AML-193 (cell line): ENCODE measurements at places on chromosomes 3 and 15.

GRCh38 chr15:72774696-72775383 is 8.7 kb downstream of the ADPGK start:
- peak; percentile 29 for DNase-seq

DNA sequence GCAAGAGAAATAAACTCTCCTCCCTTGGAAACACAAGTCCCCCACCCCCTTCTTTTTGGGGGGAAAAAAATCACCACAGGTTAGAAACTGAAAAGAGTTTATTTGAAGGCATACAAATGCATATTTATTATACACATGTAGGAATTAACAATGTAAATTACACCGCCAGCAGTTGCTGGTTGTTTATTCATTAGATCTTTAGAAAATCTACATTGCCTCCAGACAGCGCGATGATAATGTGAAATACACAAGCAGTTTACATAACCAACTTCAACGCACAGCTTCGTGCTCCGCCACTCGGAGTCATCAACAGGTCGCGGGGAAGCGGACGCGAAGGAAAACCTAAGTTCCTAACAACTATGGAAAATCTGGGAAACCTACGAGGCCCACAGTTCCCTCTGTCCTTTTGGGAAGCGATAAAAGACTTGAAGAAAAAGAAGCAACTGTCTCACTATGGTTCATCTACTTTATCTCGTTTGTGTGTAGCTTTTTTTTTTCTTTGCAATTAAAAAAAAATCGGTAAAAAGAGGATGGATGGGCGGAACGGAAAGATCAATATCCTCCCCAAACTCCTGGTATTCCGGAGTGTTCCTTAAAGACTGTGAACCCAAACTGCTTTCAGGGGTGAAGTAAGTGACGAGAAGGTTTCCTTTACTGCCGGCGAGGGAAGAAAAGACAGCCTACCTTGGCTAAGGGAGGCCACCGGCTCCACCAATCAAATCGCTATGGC is 8.4 kb upstream of the FOXB1 start:
- no peak for DNase-seq

- DNase-seq = no peak
Observed at GRCh38 chr3:65005486-65005885, 317.7 kb upstream of the ADAMTS9 start.

DNA sequence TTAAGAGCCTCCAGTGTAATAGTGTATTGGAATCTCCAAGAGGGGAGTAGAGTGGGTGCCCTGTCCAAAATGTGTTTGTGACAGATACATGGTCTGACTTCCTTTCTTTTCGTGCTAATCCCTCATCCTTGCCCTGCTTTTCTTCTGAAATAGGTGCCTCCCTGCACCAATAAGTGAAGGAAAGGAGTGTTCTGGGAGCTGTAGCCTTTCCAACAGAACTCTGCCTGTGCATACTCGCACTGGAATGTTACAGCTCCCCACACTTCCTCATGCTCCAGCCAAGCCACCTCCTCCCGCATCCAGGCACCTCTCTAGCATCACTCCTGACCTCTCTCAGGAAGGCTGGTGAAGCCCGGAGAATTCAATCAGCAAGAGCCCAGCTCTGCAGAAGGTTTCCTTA is 478.0 kb downstream of the GABRG3 start:
- DNase-seq = no peak

- no peak for DNase-seq
Observed at GRCh38 chr3:30924763-30925162, 30.3 kb upstream of the GADL1 start.

DNA sequence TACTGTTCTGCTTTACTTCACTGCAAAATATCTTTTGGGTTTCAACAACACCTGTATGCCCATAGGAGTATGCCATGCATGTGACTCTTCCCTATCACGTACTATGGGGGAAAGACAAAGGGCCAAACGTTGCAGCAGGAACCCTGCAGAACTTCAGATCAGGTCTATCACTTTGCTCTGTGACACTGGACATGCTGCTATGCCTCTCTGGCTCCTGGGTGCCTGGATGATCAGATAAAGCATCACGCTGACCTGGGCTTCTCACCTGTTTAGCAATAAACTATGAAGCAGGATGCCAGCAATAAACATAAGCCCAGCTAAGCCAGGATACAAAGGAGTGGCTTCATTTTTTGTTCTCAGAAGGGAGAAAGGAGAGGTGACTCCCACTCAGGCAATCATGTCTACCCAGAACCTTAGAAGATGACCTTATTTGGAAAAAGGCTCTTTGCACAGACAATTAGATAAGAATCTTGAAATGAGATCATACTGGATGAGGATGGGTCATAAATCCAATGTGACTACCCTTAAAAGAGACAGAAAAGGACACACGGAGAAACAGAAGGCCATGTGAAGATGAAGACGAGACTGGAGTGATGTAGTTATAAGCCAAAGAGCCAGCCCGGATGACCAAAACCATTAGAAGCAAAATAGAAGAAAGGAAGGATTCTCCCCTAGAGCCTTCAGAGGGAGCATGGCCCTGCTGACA is 19.3 kb downstream of the POMGNT2 start:
- DNase-seq = no peak

GRCh38 chr3:94524102-94524919 is 461.4 kb downstream of the NSUN3 start:
- no peak for DNase-seq

DNA sequence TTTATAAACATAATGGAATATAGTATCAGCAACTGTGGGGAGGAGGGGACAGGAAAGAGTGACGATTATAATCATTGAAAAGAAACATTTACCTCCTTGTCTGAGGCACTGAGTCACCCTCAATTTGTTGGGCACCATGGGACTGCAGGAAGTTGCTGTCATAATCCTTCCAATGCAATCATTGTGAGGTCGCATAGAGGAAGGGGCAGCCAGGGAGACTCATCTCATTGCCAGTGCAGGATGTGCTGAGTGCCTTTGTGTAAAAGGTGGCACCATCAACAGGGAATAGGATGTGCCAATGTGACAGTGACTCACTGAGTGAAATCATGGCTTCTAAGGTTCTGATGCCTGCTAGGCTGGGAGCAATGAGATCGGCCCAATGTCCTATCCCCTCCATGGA is 300.4 kb upstream of the ADAMTS9 start:
- DNase-seq = no peak

GRCh38 chr15:71496336-71496955 is 313.9 kb upstream of the NR2E3 start:
- no peak for DNase-seq

DNA sequence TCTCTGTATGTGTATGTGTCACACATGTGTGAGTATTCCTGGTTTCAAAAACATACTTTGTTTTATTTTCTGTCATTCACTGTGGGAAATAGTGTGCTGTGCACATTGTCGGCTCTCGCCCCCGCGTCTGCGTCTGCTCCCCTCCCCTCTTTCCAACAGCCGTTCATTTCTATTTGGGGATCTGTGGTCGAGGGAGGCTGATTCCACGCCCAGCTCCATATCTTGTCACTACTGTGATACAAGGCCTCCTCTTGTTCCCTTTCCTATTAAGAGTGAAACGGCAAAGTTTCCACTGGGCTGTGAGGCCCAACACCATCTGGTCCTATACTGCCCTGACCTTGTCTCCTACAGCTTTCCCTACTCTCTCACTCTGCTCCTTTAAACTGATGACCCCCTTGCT is 172.5 kb upstream of the LRIG1 start:
- DNase-seq = no peak

- DNase-seq = no peak
Observed at GRCh38 chr15:101156061-101156460, 95.8 kb downstream of the CHSY1 start.

DNA sequence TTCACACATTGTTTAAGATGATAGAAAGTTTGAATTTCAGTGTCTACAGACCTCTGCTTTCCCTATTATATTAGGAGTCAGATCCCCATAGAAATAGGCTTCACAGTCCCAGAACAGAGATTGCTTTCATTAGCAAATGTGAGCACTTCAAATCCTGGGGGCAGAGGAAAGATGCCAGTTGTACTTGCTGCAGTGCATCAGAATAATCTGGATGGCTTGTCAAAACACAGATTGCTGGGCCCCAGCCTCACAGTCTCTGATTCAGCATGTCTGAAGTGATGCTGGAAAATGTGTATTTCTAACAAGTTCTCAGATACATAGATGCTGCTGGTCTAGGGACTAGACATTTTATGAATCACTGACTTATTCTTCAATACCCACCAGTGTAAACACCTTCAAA is 375.2 kb downstream of the FGF12 start:
- DNase-seq = no peak

DNA sequence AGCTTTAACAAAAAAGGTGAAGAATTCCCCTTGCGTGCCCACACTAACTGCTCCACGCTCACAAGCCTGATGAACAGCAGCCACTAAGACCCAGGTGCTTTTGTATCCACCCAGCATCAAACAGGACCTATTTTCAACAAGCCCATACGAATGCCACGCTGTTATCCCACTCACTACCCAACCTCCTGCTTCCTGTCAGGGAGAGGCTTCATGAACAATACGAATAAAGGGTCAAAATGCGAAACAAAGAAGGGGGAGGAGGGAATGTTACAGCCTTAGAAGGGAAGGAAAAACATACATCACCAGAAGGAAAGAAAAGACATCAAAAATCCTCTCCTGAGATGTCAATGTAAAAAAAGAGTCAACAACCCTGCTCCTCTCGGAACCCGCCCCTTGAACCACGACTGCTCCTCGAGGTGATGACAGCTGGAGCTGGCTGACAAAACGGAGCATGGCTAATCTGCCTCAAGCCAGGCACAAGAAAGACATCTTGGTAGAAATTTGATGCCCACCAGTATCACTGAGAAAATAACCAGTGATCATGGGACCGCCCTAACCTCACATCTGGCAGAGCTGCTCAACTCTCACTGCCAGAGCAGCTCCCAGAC is 9.7 kb downstream of the ERC2 start:
- DNase-seq = no peak

DNA sequence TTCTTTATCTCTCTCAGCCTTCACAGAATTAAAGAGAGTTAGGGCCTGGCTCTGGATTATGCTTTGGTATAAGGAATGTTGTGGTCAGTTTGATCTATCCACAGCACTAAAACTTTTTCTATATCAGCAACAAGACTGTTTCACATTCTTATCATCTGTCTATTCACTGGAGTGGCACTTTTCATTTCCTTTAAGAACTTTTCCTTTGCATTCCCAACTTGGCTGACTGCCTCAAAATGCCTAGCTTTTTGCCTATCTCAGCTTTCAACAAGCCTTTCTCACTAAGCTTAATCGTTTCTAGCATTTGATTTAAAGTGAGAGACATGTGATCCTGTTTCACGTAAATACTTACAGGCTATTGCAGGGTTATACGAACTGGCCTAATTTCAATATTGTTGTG is 471.8 kb downstream of the GBE1 start:
- DNase-seq = no peak

GRCh38 chr15:25658560-25658959 is 204.6 kb downstream of the ATP10A start:
- no peak for DNase-seq

GRCh38 chr3:134462331-134462941 is 23.3 kb downstream of the ANAPC13 start:
- DNase-seq = no peak

- no peak for DNase-seq
Observed at GRCh38 chr3:12939137-12939536, 97.8 kb upstream of the RPL32 start.

GRCh38 chr15:101148881-101149664 is 102.8 kb downstream of the CHSY1 start:
- DNase-seq = no peak

- no peak for DNase-seq
Observed at GRCh38 chr3:110932567-110932966, 139.0 kb upstream of the NECTIN3 start.

- DNase-seq = no peak
Observed at GRCh38 chr3:174531262-174531982, 327.7 kb upstream of the NAALADL2 start.

GRCh38 chr3:81279481-81280379 is 481.7 kb downstream of the GBE1 start:
- DNase-seq = no peak

DNA sequence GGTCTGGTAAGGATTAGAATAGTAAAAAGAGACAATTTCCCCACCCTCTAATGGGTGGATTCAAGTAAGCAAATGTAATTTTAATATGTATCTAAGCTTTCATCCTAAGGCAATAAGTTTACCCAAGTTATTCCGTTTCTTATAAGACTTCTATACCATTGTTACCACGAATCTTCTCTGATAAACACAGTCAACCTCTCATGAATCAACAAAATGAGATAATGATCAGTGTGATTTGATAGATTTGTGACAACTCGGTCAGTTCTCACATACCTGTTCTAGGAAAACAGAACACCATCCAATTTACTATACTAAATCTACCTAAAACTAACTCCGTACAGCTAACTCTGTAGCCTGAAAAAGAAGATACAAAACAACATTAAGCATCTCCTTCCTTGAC is 342.1 kb downstream of the TBL1XR1 start:
- DNase-seq = no peak
